Left forelimb (tissue), 1 donor: ENCODE measurements at places on chromosomes 2 and 18.
A peak's percentile ranks its signal among the peaks of the same experiment; 100 is the strongest.

- no peak for DNase-seq
Observed at GRCh38 chr2:44997963-44998362, 11.3 kb downstream of the SIX2 start.

- no peak for DNase-seq
Observed at GRCh38 chr2:120677696-120678247, 57.9 kb upstream of the GLI2 start.

- no peak for DNase-seq
Observed at GRCh38 chr2:98473995-98474780, 29.5 kb downstream of the INPP4A start.

DNA sequence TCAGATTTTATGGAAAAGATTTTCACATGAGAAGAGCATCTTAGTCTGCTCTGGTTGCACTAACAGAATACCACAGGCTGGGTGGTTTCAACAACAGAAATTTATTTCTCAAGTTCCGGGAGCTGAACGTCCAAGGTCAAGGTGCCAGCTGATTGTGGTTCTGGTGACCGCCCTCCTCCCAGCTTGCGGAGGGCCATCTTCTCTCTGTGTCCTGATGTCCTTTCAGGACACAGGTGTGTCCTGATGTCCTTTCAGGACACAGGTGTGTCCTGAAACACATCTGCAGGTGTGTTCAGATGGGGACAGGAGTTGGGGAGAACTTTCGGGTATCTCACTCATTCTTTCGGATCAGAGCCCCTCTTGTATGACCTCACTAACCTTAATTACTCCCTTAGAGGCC lies 374.9 kb downstream of the SOX11 start:
- DNase-seq = no peak

GRCh38 chr2:156430980-156431358 lies 5.2 kb upstream of the GPD2 start:
- no peak for DNase-seq

DNA sequence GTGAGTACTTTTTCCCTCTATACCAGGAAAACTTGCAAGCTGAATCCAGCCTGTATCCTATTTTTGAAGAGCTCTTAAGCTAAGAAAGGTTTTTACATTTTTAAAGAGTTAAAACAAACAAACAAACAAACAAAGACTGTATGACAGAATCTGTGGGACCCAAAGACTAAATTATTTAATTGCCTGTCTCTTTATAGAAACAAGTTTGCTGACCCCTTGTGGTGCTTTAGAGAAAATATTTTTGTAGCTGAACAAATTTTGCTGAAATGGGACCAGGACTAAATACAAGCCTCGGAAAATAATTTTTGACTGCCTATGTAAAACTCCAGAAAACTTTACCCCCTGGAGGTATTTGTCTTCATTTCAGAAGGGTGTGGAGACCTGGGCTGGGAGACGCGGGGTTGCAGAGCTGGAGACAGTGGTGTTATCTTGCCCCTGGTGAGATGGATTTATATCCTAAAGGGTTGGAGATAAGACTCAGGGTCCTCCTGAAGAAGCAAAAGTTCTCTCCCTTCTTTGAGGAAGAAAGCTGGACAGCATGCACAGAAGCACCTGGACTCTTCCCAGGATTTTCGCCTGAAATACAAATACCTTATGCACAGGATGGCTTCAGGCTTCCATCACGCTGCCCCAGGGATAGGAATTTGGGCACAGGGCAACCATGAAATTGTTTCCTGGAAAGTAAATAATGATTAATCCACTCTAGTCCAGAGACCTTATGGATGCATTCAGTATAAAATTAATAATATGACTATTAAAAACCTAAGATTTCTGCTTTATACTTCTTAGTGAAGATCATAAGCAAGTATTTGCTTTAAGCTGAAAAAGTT lies 54.3 kb downstream of the TMX3 start:
- no peak for DNase-seq

DNA sequence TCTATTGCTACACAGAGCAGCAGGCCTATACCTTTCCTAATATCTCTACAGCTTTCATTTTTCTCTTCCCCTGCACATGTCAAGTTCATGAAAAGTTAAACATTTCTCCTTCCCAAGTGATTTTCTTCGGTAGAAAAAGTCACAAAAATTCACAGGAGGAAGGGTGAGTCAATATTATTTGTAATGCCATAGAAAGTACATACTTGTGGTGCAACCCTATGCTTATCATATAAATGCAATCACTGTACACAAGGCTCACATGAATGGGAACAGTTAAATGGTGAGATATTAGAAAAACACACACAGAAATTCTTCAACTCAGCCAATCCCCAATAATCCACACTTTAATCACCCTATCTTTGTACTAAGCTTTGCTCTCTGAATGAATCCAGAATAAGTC lies 651.6 kb downstream of the LRRTM4 start:
- no peak for DNase-seq

- no peak for DNase-seq
Observed at GRCh38 chr2:100104718-100105677, 37.4 kb downstream of the AFF3 start.

DNA sequence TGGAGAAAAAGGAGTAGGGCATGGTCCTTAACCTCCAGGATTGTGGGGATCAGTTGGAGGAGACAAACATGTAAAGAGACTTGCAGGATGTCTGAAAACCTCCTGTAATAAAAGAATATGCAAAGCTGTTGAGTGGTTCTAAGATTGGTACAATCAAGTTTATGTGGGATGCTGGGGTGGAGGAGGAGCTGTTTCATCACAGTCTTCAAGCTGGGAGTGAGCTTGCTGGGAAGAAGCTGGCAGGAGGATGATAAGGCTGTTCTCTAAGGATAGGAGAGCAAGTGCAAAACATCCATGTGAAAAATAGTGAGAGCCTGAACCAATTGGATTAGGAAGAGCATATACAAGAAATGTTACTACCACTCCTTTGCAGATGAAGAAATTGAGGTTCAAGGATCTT lies 161.9 kb upstream of the CRIM1 start:
- no peak for DNase-seq

- DNase-seq = no peak
Observed at GRCh38 chr18:32613821-32614220, 143.1 kb upstream of the GAREM1 start.

GRCh38 chr2:121075006-121075551 lies 209.9 kb downstream of the TFCP2L1 start:
- DNase-seq = no peak

DNA sequence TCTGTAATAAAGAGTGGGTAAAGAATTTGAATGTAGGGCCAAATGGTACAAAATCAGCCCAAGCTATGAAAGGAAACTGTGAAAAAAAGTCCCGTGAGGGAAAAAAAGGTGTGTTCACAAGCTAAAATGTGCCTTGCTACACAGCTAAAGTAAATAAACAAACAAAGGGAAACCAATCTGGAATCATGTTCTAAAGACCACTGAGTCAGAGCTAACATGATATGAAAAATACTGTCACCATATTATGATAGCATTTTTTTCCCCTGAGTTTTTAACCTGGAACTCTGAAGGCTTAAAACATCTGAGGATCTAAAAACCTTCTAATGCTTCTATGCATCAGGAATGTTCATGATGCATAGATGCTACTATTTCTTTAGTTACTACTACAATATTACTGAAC lies 58.8 kb downstream of the SCN1A start:
- no peak for DNase-seq

- no peak for DNase-seq
Observed at GRCh38 chr2:149329068-149329467, 1.3 kb upstream of the LYPD6 start.

DNA sequence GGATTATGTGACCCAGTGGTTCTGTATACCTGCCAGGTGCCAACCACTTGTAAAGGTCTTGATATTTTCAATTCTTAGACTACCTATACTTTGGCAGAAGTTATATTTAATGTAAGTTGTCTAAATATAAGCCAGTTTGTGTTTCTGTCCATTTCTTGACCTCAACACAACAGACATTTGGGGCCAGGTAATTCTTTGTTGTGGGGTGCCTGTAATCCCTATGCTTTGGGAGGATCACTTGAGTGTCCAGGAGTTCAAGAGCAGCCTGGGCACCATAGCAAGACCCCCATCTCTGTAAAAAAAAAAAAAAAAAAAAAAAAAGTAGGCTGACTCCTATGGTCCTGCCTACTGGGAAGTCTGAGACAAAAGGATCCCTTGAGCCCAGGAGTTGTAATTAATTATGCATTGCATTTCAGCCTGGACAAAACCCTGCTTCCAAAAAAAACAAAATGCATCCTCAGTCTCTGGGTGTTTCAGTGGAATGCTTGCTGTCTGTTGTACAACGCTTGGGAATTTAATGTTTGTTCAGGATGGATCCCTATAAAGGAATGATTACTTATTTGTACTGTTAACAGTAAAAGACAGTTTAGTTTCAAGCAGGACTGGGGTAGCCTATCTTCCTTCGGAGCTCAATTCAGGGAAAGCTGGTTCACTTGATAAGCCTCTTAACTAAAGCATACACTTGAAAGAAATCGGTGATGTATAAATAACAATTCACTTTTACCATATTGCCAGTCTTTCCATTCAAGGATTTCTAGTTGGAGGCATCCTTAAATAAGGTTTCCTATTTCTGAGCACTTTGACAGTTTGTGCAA lies 3.4 kb downstream of the RPS27A start:
- no peak for DNase-seq

GRCh38 chr2:37871456-37872191 lies 53.5 kb upstream of the RMDN2 start:
- no peak for DNase-seq

GRCh38 chr2:219335373-219335786 lies 2.8 kb upstream of the RESP18 start:
- DNase-seq = no peak

GRCh38 chr2:16242906-16243305 lies 302.6 kb downstream of the MYCN start:
- DNase-seq = no peak

DNA sequence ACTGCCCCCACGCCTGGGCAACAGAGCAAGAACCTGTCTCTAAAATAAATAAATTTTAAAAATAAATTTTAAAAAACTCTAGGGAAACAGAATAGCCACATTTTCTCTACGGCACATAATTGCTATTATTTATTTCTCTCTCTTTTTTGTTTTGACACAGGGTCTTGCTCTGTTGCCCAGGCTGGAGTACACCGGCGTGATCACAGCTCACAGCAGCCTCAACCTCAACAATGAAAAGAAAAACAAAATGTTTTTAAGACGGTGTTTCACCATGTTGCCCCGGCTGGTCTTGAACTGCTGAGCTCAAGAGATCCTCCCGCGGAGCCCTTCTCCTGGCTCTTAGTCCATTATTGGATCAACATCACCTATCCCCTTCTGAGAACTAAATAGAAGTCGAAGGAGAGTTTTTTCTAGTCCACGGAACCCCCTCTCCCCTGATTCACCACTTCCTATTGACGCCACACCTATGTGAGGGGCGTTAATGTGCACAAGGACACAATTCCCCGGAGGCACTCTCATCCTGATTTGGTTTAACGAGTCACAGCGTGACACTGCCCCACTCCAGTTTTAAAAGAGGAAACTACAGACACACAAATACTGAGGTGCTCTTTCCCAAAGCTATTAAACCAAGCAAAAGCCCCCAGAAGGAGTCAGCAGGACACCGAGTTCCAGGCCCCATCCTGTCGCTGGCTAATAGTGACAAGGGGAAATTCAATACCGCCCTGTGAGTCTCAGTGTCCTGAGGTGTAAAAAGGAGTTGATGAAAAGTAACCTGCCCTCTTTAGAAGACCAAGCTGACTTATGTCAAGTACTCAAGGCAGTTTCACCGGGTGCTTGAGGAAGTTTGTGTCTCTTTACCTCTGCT lies 1.1 kb downstream of the NPC1 start:
- no peak for DNase-seq

GRCh38 chr2:26461601-26462023 lies 16.3 kb downstream of the OTOF start:
- DNase-seq = peak; percentile 36

GRCh38 chr2:96399342-96400048 lies 63.9 kb downstream of the NCAPH start:
- DNase-seq = no peak

DNA sequence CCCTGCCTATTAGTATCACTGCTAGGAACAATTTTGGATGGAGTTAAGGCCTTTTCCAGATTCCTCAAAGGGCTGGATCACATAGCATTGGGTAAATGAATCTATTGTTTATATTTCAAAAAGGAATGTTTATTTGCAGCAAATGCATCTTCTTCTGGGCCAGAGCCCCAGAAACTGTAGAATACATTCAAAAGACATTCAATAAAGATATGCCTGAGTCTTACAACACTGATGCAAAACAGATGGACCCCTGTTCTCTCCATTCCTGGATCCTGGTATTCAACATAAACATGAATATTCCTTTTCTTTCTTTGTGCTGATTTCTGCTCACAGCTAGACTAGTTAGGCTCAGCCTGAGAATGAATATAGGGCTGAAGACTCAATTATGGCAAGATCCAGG lies 227.2 kb upstream of the KLHL29 start:
- no peak for DNase-seq

- no peak for DNase-seq
Observed at GRCh38 chr18:8673256-8674209, 31.8 kb upstream of the MTCL1 start.

DNA sequence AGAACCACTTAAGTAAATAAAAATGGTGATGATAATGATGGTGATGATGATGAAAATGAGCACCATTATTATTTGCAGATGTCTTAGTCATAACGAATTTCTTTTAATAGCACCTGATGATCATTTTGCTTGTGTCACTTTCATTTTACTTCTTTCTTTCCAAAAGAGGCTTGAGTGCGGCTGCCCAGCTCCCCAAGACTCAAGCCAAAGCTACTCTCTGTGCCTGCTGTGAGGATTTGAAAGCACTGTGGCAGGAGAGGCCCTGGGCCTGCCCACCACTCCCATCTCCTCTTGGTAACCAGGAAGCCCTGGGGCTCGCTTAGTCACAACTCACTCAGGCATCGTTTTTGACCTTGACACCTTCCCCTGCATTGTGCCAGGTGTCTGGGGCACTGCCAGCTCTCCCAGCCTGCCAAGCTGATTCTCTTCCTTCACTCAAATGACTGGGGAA lies 41.2 kb downstream of the RPL37A start:
- DNase-seq = no peak

GRCh38 chr2:26574900-26575560 lies 66.1 kb downstream of the CIB4 start:
- no peak for DNase-seq

DNA sequence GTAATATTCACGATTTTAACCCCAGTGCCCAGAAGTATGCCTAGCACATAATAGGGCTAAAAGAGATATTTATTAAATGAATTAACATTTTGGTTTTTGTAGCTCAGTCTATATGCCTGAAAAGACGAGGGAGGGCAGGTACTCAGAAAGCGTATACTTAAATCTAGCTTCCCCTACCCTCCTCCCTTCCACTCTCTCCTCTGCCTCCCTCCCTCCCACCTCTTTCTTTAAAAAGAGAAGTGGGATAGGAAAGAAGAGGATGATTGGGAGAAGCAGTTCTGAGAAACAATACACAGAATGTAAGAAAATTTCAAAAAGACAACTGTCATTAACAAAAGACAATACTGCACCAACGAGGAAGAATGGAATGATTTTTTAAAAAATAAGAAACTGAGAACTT lies 39.8 kb downstream of the CHMP3 start:
- no peak for DNase-seq

GRCh38 chr2:167572883-167573619 lies 674.3 kb downstream of the STK39 start:
- no peak for DNase-seq

GRCh38 chr2:82994151-82994550 lies 1464.9 kb downstream of the SUCLG1 start:
- DNase-seq = no peak

GRCh38 chr18:79897940-79898625 lies 53.4 kb downstream of the SLC66A2 start:
- no peak for DNase-seq
